ENCODE measurements at places on chromosomes 7 and 10.

- DNase-seq = no peak
These were observed 11.5 kb upstream of the HHEX start for GRCh38 chr10:92678206-92678605.

- DNase-seq = no peak
These were observed 63.3 kb downstream of the DYNC2I1 start for GRCh38 chr7:158919686-158920085.

DNA sequence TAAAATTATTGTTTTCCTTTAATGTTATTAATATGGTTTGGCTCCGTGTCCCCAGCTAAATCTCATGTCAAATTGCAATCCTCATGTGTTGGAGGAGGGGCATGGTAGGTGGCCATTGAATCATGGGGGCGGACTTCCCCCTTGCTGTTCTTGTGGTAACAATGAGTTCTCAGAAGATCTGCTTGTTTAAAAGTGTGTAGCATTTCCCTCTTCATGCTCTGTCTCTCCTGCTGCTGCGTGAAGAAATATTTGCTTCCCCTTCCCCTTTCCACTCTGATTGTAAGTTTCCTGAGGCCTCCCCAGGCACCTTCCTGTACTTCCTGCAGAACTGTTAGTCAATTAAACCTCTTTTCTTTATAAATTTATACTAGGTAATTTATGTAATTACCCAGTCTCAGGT is 27.5 kb downstream of the VIM start:
- DNase-seq = no peak

DNA sequence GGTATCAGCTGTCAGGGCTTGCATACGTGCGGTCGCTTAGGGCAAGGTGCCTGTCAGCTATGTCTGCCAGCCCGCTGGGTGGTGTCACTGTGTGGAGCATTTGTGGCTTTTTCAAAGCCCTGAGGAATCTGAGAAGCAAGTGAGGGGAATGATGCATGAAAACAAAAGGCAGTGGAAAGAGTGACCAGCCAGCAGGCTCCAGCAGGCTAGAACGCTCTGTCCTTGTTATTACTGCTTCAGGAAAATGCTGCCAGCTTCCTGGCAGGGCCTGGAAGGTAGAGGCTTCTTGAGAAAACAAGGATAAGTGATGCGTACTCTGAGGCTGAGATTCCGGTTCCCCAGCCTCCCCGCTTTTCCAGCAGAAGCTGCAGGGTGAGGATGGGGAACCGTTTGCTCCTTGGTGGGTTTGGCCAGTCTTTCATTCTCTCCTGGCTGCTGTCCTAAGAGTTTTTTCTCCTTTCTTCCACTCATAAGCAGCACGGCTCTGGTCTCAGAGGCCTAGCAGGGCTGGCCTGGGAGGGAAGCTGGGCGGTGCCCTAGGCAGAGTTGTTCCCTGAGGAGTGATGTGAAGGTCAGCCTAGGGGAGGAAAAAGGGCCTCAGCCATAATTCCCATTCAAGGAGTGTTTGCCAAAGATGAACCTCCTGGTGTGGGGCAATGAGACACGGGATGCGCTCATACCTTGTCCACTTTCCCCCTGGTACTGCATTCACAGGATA is 42.8 kb upstream of the MKLN1 start:
- DNase-seq = no peak

- no peak for DNase-seq
These were observed 7.6 kb upstream of the KCP start for GRCh38 chr7:128918016-128918665.

- no peak for DNase-seq
These were observed 97.2 kb downstream of the RALA start for GRCh38 chr7:39720586-39720985.

- no peak for DNase-seq
These were observed 101.6 kb upstream of the GJD4 start for GRCh38 chr10:35503578-35503977.

DNA sequence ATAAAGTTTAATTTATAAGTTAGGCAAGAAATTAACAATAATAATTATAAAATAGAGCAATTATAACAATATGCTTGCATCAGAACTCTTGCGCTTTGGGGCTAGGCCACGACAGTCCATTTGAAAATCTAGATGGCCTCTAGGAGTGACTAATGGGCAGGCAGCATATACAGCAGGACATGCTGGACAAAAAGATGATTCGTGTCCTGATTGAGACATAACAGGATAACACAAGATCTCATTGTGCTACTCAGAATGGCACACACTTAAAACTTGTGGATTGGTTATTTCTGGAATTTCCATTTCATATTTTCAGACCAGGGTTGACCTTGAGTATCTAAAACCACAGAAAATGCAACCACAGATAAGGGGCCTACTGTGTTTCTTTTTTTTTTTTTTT is 27.5 kb downstream of the CTNNA3 start:
- no peak for DNase-seq

DNA sequence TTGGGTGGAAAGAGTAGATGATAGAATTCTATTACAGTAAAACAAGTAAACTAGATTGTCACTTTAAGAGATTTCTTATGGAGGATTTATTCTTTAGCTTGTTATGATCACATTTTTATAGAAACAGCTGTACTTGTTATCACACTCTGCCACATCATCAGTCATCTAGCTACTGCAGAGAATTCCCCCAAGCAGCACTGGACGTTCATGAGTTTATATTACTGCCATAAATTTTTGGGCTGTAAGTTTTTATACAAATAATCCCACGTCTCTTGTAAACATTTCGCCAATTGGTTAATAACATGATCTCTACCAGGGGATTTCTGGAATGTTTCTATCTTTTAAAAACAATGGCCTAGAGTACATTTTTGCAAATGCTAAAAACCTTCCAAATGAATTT is 238.8 kb downstream of the POLR1F start:
- DNase-seq = no peak

GRCh38 chr7:94999069-94999351 is 91.6 kb downstream of the PPP1R9A start:
- no peak for DNase-seq

DNA sequence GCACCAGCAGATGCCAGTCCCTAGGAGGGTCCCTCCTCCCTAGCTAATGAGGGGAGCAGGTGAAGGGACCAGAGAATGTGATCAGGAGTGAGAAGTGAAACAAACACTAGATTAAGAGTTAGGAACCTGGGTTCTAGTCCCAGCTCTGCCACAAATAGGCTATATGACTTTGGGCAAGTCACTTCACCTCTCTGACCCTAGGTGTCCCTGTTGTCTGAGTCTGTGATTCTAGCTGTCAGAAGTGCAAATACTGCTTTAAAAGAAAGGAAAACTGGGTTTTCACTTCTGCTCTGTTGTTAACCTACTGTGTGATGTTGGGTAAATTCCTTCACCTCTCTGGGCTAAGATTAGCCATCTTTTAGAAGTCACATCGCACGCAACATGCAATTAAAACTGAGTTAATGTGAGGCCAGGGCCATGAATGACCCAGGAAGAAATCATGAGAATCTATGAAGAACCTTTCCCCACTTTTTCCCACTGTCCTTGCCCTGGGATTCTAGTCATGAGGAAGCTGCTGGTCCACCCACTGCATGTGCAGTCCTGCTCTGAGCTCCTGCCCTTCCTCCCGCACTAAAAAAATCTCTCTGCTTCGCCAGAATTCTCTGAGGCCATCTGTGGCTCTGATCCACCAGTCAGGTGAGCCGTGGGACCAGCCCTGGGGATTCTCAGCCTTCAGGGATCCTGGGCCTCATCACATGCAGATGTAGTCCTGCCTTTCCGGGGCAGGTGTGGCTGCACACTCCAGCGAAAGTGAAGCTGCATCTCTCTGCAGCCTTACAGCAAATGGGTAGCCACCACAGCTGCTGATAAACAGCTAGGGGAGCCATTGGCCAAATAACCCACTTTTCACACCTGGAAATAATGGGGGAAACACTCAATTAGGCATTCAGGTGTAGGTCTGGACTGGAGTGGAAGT is 181.7 kb downstream of the PLXNA4 start:
- no peak for DNase-seq

DNA sequence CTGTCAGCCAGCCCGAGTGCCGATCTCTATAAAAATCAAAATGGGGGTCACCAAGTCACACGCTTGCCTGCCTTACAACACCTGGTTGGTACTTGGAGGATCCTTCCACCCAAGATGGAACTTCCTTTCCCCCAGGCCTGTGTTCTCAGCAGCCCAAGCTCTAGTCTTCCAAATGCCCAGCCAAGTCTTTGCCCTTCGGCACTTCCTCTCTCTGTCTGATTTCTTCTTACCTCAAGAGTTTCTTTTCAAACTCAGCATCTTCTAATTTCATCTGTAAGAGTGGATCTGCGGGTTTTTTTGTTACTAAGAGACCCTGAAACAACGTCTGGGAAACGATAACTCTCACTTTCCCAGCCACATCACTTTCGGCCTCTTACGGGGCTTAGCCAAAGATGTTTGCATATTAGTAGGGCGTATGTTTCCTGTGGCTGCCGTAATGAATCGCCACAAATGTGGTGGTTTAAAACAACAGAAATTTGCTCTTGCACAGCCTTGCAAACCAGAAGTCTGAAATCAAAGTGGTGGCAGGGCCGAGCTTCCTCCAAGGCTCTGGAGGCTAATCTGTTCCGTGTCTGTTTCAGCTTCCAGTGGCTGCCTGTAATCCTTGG is 219.9 kb downstream of the TCF7L2 start:
- DNase-seq = no peak

DNA sequence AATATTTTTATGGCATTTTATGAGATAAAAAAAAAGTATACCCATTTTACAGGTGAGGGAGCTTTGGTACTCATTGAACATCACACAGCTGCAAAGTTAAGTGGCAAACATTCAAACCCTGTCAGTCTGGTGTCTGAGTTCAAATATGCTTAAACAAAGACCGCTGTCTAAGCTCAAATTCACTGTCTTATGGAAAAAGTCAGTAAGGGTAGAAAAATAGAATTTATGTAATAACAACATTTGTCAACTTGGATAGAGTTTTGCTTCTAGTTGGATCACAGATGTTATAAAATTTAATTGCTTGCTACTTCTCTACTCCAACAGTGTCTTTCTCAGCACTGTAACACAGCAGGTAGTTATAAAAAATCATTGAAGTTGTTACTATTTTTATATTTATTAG is 161.7 kb upstream of the CSTF2T start:
- no peak for DNase-seq

DNA sequence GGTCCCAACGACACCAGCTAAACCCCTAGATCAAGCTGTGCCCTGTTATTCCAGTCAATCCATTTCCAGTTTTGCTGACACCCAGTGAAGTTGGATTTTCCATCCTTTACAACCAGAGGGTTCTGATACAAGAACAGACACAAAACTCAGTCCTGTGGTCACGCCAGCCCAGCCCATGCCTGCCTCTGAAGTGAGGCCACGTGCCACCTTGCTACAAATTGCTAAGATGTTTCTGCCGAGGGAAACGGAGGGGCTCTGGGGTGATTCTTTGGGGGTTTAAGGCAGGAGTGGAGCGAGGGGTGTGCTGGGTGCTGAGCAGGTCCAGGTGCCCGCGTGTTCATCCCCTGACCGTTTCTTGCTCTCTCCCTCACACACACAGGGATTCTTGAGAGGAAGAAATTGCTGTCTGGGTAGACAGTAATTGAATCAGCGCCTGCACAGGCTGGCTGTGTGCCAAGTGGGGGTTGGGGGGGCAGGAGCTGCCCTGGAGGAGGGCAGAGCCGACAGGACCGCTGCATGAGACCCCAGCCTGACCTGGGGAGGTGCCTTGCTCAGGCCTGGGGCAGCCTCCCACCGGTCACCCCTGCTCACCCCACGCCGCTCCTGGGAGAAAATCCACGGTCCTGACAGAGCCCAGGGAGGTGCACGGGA is 38.1 kb downstream of the ADAP1 start:
- no peak for DNase-seq

DNA sequence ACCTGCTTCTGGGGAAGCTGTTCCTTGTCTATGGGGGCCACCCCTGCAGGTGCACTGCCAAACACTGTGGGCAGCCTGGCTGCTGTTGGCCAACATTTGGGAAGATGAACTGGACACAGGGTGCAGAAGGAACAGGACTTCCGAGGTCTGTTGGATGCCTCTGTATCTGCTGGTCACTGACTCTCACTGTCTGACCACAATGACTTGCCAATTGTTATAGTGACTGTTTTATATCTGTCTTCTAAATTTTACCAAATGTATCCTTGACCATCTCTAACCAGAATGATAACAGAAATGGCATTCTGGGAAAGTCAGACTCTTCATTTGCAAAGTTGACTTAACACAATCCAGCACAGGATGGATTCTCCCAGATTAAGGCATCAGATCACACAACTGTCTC is 214.0 kb upstream of the PRSS58 start:
- no peak for DNase-seq

DNA sequence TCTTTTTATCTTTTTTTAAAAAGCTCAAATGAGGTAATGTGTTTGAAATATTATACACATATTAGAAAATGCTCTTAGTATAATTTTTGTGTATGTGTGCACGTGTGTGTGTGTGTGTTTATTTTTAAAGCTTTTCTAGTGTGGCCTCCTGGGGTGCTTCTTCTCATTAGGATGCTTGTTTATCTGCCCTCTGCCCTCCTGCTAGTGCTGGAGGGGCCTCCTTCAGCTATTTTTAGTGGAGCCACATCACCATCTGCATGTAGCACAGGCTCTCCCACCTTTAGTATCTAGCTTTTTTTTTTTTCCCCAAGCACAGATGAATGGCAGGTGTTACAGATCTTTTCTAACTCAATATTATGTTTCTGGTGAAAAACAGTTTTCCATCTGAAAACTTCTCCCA is 155.7 kb upstream of the TMEM229A start:
- DNase-seq = no peak

DNA sequence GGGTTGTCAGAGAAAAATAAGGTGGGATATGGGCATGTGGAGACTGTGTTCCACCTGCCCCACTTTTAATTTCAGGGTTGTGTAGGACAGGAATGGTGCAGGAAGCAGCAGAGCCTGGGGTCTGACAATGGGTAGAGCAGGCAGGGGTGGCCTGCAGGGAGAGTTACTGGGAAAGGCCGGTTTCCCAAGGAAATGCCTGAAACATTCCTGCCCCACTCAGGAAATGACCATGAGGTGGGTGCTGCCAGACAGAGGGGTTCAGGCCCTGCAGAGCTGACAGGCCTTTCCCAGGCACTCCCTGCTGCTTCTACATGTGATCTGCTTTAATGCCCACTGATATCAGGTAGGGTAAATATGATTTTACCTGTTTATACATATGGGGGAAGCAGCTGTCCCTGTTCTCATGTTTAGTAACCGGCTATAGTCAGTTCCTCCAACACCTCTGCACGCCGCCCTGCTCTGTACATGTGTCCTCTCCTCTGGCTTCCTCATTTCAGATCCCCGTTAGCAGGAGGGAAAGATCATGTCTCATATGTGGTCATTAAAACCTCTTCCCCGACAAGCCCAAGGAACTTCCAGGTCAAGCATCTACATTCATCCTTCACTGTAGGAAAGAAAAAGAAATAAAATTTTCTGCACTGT is 118.6 kb upstream of the PRSS58 start:
- DNase-seq = no peak

DNA sequence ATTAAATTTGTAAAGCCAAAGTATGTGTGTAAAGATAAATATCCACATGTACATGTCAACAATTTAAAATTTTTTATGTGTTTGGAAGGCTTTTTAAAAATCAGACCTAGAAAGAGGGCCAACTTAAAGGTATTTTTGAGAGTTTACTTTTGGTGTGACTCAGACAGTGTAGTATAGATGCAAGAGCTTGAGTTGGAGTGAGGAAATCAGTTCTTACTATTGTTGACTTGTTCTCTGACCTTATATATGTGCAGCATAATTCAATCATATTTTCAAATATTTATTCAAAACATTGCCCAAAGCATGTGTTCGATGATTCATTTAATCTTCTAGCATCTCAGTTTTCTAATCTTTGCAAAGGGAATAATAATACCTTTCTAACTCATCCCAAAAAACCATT is 243.7 kb upstream of the PRKCQ start:
- DNase-seq = no peak

All from esophagus muscularis mucosa (tissue), 4 donors.